ENCODE measurements at places on chromosomes 1 and 21.

- DNase-seq, result no peak
Measured at GRCh38 chr1:85578321-85579295, 2.0 kb upstream of the CCN1 start.

DNA sequence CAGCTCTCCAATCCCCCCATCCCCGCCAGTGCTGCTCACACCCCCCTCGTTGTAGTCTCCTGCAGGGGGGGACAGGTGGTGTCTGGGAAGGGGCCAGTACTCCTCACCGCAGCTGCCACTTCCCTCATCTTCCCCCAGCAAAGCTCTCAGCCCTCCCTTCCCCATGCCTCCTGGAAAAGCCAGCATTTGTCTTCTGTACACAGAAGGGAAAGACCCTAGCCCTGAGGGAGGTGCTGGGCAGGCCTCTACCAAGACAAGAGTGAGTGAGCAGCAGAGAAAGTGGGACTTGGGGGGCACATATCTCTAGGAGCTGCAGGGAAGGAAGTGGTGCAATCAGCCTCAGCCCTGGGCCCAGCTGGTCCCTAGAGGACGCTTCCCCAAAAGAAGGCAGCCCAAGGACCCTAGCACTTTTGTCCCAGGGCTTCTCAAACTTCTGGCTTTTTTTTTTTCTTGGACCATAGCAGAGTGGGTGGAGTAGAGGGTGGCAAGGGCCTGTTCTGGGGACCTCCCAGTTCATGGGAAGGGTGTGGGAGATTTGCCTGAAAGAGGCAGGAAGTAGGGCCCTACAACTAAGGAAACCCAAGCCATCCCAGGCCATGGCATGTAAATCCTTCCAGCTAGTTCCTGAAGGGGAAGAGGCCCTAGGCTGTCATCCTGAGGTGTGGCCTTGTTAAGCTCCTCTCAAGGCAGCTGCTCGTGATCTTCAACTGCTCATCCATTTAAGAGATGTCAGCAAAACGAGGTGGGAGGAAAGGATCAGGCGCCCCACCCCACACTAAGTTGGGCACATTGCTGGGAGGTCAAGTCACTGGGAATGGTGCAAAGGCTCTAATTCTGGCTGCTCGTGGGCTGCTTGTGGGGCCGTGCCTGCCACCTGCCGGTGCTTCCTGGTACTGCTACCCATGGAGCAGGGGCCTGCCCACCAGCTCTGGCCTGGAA lies 12.6 kb downstream of the ZC3H12A start:
- DNase-seq, result peak; percentile 80

DNA sequence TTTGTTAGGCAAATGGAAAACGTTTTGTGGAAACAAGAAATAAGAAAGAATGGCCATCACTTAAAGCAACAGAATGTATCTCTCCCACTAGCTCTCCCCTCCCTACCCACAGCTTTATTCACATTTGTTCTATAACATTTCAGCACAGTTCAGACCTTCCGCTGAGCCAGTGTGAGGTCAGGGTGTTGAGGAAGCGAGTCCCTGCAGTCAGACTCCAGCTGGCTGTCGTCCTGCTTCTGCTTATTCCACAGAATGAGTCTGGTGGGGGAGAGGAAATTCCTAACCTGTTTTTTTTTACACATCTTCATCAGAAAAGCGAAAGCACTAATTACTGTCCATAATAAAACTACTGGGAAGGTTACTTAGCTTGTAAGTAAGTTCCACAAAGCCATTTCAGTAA lies 39.0 kb downstream of the MRPL39 start:
- DNase-seq, result no peak

DNA sequence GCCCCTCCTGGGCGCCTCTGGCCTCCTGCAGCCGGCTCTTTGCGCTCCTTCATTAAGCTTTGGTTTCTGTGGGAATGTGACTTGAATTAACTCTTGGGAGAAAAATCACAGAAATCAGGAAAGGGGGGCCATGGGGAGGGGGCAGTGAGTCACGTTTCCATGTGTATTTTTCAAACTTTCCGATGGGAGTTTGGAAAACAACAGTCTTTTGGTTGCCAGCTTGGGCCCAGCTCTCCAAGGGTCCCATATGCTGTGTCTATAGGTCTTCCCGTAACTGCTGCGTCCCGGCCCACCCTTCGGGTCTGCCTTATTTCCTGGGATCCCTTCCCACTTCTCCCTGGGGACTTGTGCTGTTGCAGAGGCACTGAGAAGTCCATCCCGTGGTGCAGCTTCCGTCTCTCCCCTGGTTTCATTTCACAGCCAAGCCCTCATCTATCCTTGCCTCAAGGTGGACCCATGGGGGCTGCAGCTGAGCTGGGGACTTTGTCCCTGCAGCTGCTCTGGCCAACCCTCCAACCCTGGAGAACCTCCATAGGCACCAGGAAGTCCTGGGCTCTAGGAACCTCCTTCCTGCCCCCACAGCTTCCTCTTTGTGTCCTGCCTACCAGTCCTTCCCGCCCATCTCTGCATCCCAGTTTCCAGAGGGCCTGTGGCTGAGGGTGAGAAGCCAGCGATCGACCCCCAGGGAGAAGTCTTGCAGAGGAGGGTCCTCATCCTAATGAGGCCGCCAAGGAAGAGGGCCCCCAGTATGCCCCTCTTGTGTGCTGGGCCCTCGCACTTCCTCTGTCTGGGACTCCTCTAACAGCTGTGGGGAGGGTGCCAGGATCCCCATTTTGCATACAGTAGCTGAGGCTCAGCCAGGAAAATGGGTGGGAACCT lies 11.6 kb upstream of the LMNA start:
- DNase-seq, result no peak

GRCh38 chr1:232798920-232799319 lies 6.3 kb upstream of the MAP10 start:
- DNase-seq, result no peak

DNA sequence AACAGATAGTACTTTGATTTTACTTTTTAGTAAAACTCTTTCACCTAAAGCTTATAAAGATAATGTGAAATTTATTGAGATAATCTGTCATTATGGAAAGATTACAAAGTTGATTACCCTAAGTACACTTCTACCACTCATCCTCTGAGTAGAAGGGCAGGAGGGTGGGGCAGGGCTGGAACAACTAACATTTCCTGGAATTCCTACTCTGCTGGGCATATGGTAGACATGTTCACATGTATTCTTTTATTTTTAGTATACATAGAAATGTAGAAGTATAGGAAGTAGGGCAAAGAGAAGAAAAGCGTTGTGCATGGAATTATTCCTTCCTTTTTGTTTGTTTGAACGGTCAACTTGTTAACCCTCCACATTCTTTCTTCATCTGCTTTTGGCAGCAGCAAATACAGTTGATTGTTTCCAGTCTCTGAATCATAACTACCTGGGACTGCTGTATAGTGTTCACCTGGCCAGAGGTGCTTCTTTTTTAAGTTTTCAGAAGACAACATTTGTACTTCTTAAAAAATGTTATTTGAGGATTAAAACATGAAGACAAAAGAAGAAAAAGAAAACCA lies 85.1 kb downstream of the POU2F1 start:
- no peak for DNase-seq

GRCh38 chr1:5649166-5649551 lies 343.1 kb downstream of the NPHP4 start:
- DNase-seq, result no peak

- peak; percentile 68 for DNase-seq
Measured at GRCh38 chr1:16420424-16421118, 16.7 kb downstream of the SPATA21 start.

DNA sequence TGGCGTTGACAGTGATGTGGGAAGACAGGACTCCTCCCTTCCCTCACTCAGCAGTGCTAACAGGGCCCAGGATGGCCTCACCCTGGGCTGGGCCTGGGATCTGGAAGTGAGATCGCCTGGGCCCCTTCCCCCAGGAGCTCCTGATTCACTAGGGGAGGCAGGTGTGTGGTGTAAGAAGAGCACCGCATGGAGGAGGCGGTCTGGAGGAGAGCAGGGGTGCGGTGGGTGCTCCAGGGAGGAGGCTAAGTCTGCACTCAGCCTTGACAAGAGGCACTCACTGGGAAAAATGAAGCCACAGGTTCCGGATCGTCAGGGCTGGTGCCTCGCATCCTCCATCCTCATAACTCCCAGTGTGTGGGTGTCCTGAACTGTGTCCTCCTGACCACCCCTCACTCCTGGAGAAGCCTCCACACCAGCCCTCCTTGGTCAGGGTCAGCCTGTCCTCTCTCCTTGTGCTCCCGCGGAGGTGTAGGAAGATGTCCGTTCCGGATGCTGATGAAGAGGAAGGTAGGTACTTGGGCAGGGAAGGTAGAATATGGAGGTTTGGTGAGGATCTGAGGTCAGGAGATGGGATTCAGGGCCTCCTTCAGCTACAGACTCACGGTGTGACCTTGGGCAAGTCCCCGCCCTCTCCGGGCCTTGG lies 142.1 kb upstream of the WNT4 start:
- no peak for DNase-seq

DNA sequence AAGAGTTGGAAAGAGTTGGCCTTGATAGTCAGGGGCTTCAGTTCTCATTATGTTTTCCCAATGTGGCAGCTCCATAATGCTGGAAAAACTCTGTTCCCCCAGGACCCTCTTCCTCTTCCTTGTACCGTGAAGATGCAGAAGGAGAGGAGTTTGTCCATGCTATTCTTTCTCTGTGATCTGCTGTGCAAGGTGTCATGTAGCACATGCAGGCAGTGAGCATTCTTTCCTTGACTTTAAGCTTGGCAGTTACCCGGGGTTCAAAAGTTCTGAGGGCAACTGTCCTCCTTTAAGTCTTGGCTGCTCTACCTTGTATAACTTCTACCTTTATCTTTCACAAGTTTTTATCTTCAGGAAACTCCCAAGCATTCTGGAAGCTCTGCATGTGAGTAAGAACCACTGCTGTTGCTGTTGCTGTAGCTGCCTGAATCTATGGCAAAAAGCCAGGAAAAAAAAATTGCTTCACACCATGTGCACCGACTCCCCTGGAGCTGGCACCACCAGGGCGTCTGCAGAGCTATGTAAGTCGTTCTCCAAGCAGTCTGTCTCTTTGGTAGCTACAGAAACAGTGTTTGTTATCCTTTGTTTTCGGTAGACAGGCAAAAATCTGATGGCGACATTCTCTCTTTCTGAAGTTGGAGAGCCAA lies 42.7 kb upstream of the SLC16A1 start:
- DNase-seq, result no peak

Data from stimulated activated CD4-positive, alpha-beta T cell treated with anti-CD3 and anti-CD28 coated beads, Interleukin-4, amount 100 ng/mL, for 24 hours (primary cell).